HFFc6 (cell line): ENCODE measurements at places on chromosomes 16 and 17. TPM values are rescaled to one million over a fixed set of nuclear protein-coding genes. Genes with fewer than 3 reads are reported as not detected.

- DNase-seq, result no peak
- H3K4me3 ChIP-seq, result no peak overlapping the region
- peaks cover 31% of the 10 kb centered on the region for H3K4me1 ChIP-seq
- peaks cover 2% of the 10 kb centered on the region for H3K27me3 ChIP-seq
- no peak overlapping the region for H3K27ac ChIP-seq
These were observed 103.4 kb upstream of the IRX3 start for GRCh38 chr16:54389836-54390494.

- no peak overlapping the region for H3K27ac ChIP-seq
- no peaks in the 10 kb centered on the region for H3K36me3 ChIP-seq
- peaks cover 7% of the 10 kb centered on the region; the same call in 1 of the 2 replicates for H3K4me1 ChIP-seq
These were observed 353.9 kb downstream of the CPPED1 start for GRCh38 chr16:12449795-12450194.

UBB gene
- total RNA-seq, result 1,664 and 1,785 TPM in 2 replicates

VASN gene
- 104 to 120 TPM (median 107 TPM) in 3 replicates for total RNA-seq

- H3K27ac ChIP-seq, result no peak overlapping the region; the same call in 1 of the 2 replicates
- peaks cover 2% of the 10 kb centered on the region for H3K36me3 ChIP-seq
- H3K27me3 ChIP-seq, result peaks cover 6% of the 10 kb centered on the region
- DNase-seq, result no peak
- no peak overlapping the region for H3K4me3 ChIP-seq
These were observed 3.6 kb upstream of the SLFN11 start for GRCh38 chr17:35377068-35377467.

MT1G gene
- 0.94 TPM in 1 of 3 replicates, not detected in the others for total RNA-seq
